Activated CD8-positive, alpha-beta memory T cell treated with anti-CD3 and anti-CD28 coated beads, Interleukin-2, amount 10 ng/mL, durations not matched to agents 7 days and 5 days (primary cell): ENCODE measurements at places on chromosomes 1 and 21. TPM values are rescaled to one million over a fixed set of nuclear protein-coding genes. Genes with fewer than 3 reads are reported as not detected.

DNA sequence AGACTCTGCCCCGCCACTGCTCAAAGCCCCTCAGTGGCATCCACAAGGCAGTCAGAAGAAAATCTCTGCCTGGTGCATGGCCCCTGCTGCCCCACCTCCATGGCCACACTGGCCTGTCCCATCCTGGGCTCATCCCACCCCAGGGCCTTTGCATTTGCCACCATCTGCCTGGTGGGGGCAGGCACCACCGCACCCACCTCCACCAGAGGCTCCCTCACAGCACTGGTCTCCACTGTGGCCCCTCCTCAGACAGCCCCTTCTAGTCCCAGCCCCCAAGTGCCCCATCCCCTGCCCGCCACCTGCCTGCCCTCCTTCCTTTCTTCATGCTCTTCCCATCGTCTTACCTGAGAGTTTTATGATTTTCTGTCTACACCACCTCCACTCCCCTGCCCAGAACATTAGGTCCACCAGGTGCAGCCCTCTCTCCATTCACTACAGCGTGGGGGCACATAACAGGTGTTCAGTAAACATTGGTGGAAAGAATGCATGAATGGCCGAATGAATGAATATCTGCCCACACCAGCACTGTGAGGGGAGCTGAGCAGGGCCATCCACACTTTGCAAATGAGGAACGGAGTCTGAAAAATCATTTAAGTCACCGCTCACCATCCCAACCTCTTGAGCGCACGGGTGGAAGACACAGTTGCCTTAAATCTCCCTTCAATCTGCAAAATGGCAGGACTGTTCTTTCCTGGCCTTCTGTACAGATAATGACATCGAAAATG is 2.1 kb downstream of the PRDM15 start:
- H3K4me3 ChIP-seq: no peak overlapping the region
- H3K36me3 ChIP-seq: no peaks in the 10 kb centered on the region
- no peaks in the 10 kb centered on the region for H3K27me3 ChIP-seq

GRCh38 chr21:34024374-34024693 is 49.0 kb upstream of the MRPS6 start:
- no peaks in the 10 kb centered on the region for H3K27me3 ChIP-seq
- no peak overlapping the region for H3K4me3 ChIP-seq
- H3K4me1 ChIP-seq: peaks cover 27% of the 10 kb centered on the region
- no peak overlapping the region for H3K27ac ChIP-seq
- no peak for DNase-seq
- H3K36me3 ChIP-seq: peaks cover 23% of the 10 kb centered on the region

GRCh38 chr1:230152999-230153398 is 86.0 kb downstream of the GALNT2 start:
- H3K36me3 ChIP-seq: no peaks in the 10 kb centered on the region
- peaks cover 22% of the 10 kb centered on the region for H3K4me1 ChIP-seq
- DNase-seq: no peak
- no peak overlapping the region for H3K4me3 ChIP-seq
- no peaks in the 10 kb centered on the region for H3K27me3 ChIP-seq

- no peaks in the 10 kb centered on the region for H3K36me3 ChIP-seq
- H3K4me3 ChIP-seq: no peak overlapping the region
- H3K4me1 ChIP-seq: no peaks in the 10 kb centered on the region
- H3K27ac ChIP-seq: no peak overlapping the region
- no peak for DNase-seq
Observed at GRCh38 chr1:118588566-118588965, 399.6 kb downstream of the TBX15 start.

- H3K36me3 ChIP-seq: no peaks in the 10 kb centered on the region
- no peaks in the 10 kb centered on the region for H3K27me3 ChIP-seq
- no peak overlapping the region for H3K27ac ChIP-seq
- no peak overlapping the region for H3K4me3 ChIP-seq
- H3K4me1 ChIP-seq: peaks cover 20% of the 10 kb centered on the region
Observed at GRCh38 chr1:94095744-94096469, 25.0 kb downstream of the ABCA4 start.

DNA sequence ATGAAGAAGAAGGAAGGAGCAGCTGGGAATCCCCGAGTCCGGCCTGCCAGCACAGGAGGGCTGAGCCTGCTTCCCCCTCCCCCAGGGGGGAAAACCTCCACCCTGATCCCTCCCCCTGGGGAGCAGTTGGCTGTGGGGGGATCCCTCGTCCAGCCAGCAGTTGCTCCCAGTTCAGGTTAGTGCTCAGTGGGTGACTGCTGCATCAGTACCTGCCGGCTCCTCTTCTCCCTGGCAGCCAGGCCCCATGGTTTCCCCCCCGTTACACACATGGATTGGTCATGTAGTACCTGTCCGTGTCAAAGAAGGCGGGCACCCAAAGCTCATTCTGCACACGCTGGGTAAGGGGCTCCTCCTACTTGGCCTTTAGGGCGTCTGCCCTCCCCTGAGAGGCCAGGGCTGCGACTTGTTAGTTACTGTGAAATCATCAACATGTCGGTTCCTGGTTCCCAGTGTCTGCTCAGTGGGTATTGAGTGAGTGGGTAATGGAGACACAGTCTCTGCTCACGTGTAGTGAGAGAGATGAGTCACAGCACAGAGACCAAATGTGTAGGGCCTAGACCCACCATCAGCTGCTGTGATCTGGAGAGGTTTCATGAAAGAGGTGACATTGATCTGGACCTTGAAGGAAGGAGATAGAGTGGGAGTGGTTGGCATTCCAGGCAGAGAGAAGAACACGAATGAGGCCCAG is 11.5 kb downstream of the NECAP2 start:
- H3K27ac ChIP-seq: no peak overlapping the region
- no peak overlapping the region for H3K4me3 ChIP-seq
- H3K27me3 ChIP-seq: no peaks in the 10 kb centered on the region
- no peak for DNase-seq
- peaks cover 12% of the 10 kb centered on the region for H3K4me1 ChIP-seq
- peaks cover 61% of the 10 kb centered on the region for H3K36me3 ChIP-seq

DNA sequence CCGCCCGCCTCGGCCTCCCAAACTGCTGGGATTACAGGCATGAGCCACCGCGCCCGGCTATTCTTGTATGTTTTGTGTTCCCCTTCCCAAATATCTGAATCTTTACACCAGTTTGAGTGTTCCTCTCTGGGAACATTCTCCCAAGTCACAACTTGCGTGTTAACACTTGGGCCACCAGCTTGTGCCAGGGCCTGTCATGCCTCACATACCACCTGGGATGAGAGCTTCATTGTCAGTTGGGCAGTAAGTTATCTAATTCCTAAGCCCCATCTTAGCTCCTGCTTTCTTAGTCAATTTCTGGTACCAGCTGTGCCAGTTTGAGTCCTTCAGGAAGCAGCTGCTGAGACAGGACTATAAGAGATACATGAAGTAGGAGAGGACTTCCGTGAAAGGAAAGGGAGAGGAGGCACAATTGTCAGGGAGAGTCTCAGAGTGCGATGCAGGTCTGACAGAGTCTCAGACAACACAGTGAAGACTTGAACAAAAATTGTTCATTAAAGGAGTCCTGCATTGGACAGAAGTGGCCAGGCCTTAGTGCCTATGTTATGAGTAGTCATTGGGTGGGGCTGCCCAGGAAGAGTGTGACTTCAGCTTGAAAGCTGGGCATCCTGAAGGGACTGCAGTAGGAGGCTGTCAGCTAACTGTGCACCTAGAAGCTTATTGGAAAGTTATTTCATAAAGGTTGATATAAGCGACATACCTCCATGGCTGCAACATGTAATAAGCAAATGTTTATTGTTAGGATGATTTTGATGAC is 17.3 kb downstream of the ZFYVE9 start:
- no peaks in the 10 kb centered on the region for H3K27me3 ChIP-seq
- H3K4me1 ChIP-seq: no peaks in the 10 kb centered on the region
- DNase-seq: no peak
- no peak overlapping the region for H3K4me3 ChIP-seq
- no peak overlapping the region for H3K27ac ChIP-seq

DNA sequence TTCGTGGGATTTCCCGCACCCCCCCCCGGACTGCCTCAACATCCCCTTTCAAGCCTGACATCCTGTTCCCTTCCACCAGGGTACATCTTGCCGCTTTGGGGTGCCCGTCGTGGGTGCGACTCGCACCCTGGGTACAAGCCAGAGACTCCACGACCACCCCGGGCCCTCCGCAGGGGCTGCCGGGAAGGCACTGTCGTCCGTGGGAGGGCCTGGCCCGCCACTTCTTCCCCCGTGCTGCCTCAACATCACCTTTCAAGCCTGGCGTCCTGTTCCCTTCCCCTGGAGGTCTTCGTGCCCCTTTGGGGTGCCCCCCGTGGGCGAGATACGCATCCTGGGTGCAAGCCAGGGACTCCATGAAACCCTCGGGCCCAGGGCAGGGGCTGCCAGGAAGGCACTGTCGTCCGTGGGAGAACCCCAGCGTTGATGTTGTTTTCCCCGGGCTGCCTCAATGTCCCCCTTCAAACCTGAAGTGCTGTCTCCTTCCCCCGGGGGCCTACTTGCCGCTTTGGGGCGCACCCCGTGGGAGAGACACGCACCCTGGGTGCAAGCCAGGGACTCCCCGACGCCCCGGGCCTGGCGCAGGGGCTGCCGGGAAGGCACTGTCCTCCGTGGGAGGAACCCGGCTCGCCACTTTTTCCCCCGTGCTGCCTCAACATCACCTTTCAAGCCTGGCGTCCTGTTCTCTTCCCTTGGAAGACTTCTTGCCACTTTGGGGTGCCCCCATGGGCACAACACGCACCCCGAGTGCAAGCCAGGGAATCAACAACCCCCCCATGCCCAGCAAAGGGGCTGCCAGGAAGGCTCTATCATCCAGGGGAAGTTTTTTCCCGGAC is 138.6 kb downstream of the LIPI start:
- no peak overlapping the region for H3K27ac ChIP-seq
- peaks cover 6% of the 10 kb centered on the region for H3K36me3 ChIP-seq
- DNase-seq: no peak
- peaks cover 5% of the 10 kb centered on the region for H3K4me1 ChIP-seq

DNA sequence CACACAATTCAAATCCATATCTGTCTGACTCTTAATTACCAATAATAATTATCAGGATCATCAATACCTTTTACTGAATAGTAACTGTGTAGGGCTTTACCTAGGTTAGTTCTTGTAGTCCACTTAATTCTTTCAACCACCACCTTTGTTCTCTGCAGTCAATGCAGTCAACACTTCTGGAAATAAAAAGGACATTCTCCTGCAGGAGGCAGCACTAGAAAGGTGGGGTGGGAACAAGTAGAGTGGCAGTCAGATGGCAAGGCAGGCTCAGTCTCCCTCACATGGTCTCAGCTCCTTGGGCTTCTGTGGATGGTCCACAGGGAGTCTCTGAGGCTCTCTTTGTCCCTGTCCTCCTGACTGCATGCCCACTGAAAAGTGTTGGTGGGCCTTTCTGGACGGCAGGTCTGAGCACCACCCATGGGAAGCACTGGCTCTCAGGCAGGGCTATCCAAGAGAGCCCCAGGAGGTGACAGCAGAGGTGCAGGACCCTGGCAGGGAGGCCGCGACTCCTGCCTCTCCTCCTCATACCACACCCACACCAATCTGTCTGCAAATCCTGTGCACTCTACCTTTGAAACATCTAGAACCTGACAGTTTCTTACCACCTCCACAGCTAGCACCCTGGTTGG is 237.3 kb downstream of the FOXD2 start:
- H3K4me3 ChIP-seq: no peak overlapping the region
- H3K36me3 ChIP-seq: peaks cover 3% of the 10 kb centered on the region
- H3K27ac ChIP-seq: no peak overlapping the region
- H3K27me3 ChIP-seq: peaks cover 19% of the 10 kb centered on the region
- no peak for DNase-seq
- H3K4me1 ChIP-seq: no peaks in the 10 kb centered on the region

- H3K27me3 ChIP-seq: no peaks in the 10 kb centered on the region
- no peak for DNase-seq
- H3K36me3 ChIP-seq: no peaks in the 10 kb centered on the region
- H3K27ac ChIP-seq: no peak overlapping the region
Observed at GRCh38 chr1:182807907-182808306, 18.3 kb downstream of the NPL start.

GRCh38 chr1:45995298-45995697 is 137.1 kb downstream of the PIK3R3 start:
- H3K4me3 ChIP-seq: no peak overlapping the region
- H3K27ac ChIP-seq: no peak overlapping the region
- H3K4me1 ChIP-seq: no peaks in the 10 kb centered on the region

DNA sequence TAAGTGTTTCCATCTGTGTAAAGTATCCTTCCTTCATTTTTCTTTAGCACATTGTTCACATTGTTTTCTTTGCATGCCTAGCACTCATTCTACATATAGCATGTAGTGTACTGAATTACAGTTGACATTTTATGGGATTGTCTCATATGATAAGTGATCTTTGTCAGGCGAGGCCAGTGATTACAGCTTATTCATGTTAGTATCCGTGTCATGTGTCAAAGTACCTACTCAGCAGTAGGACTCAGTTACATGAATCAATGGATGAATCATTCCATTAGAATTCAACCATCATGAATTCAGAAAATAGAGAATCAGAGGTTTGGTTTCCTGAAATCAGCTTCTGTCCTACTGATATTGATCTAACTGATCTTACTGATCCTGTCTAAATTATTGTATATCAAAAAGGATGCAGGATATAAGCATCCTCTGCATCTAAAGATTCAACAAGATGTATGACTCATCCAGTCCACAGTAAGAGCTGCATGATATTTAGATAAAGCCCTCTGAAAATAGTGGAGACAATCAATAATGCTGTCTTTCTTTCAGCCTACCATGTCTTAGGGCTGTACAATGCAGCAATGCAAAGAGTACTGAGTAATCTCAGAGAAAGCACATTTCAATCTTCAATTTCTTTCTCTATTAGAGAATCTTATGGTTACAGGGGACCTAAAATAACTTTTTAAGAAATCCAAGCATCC is 20.7 kb upstream of the HRNR start:
- DNase-seq: no peak
- H3K4me3 ChIP-seq: no peak overlapping the region
- no peak overlapping the region for H3K27ac ChIP-seq
- peaks cover 9% of the 10 kb centered on the region for H3K27me3 ChIP-seq

GRCh38 chr1:31621498-31621820 is 4.0 kb downstream of the HCRTR1 start:
- DNase-seq: no peak
- no peak overlapping the region for H3K27ac ChIP-seq
- no peak overlapping the region for H3K4me3 ChIP-seq
- H3K27me3 ChIP-seq: peaks cover 17% of the 10 kb centered on the region
- peaks cover 20% of the 10 kb centered on the region for H3K4me1 ChIP-seq

GRCh38 chr1:192913683-192914082 is 104.8 kb downstream of the RGS2 start:
- H3K27me3 ChIP-seq: no peaks in the 10 kb centered on the region
- H3K36me3 ChIP-seq: no peaks in the 10 kb centered on the region
- no peak overlapping the region for H3K27ac ChIP-seq
- no peak for DNase-seq

GRCh38 chr1:21781815-21782348 is 1.1 kb downstream of the USP48 start:
- H3K4me3 ChIP-seq: peak overlapping the region; percentile 98
- H3K4me1 ChIP-seq: peaks cover 36% of the 10 kb centered on the region
- H3K36me3 ChIP-seq: peaks cover 21% of the 10 kb centered on the region

Gene HSPB7
- total RNA-seq: not detected

Gene CFAP141
- total RNA-seq: not detected

Gene AJAP1
- not detected for total RNA-seq

Gene RGS16
- total RNA-seq: 1.8 TPM

Gene TAS1R1
- not detected for total RNA-seq

Gene CFAP74
- total RNA-seq: not detected

Gene KMO
- total RNA-seq: not detected

Gene GFI1
- total RNA-seq: 87.8 TPM
